ENCODE measurements at places on chromosomes 7 and 10.
A peak's percentile ranks its signal among the peaks of the same experiment; 100 is the strongest.

DNA sequence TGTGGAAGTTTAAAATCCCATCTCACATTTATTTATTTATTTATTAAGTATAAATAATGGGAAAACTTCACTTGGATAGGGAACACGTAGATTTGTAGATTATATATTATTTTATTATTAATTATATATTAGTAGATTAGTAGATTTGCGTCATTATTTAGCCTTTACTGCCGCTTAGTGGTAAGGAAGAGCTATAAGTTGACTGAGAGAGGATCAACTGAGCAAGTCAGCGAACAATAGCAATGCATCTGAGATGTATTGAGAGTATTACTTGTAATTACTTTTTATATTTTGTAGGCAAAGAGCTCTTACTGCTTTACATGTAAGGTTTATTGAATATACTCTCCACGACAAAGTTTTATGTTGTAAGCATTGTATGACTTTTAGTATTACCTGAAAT is 244.5 kb upstream of the ANKRD30A start:
- peak; percentile 26 for DNase-seq

GRCh38 chr10:119705434-119705831 is 20.4 kb upstream of the INPP5F start:
- DNase-seq, result no peak

- DNase-seq, result no peak
Observed at GRCh38 chr7:153414288-153414629, 637.9 kb upstream of the DPP6 start.

GRCh38 chr10:70363971-70364771 is 18.3 kb downstream of the LRRC20 start:
- peak; percentile 91 for DNase-seq

DNA sequence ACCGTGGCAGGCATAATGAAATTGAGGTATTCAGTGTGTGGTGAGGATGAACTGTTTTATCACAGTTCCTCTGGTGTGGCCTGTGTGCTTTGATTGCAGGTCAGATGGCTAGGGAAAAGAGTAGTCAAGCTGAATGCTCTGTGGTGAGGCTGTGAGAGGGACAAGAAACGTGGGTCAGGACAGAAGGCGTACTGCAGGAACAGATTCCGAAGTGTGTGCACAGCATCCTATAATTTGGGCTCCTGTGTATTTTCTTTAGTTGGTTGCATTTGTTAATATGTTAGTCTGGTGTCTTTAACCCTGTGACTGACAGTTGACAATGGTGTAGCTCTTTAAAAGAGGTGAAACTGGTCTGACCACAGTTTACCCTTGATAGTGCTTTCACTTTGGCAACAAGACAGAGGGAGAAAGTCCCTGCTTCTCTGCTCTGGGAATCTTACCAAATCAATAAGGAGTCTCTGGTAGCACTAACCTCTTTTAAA is 76.5 kb downstream of the AUTS2 start:
- DNase-seq, result no peak

DNA sequence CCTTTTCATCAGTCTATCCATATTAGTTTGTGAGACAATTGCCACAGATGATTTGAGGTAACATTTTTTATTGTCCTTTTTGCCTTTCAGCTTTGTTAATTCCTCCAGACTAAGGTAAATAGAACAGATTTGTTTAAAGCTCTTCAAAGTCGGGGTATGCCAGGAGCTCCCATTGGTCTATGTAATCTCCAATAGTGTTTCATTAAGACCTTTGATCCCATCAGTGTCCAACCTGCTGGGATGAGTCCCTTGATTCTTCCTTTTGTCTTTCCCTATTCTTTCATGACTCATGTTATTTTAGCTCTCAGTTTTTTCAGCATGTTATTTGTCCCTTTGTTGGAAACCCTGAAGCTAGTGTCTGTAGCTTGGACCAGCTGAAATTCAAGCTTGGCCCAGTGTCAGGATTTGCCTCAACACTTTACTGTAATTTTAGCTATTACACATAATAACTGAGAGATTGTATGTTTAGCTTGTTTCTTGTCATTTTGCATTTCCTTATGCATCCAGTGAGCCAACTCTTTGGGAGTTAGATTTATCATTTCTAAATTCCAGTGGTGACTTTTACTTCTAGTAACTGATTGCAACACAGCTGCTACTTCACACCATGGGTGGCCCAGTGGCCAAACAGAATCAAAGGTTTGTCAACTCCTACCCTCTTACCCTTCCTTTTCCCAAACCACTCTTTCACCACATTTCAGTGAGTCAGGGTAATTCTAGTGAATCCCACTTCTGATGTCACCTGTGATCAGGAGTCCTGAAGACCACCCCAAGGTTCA is 15.3 kb downstream of the AGBL3 start:
- DNase-seq, result peak; percentile 7

GRCh38 chr7:118429141-118429540 is 204.6 kb downstream of the ANKRD7 start:
- no peak for DNase-seq

GRCh38 chr10:71389768-71390460 is 6.8 kb upstream of the CDH23 start:
- no peak for DNase-seq

- no peak for DNase-seq
Observed at GRCh38 chr10:46019569-46020343, 10.7 kb downstream of the NCOA4 start.

DNA sequence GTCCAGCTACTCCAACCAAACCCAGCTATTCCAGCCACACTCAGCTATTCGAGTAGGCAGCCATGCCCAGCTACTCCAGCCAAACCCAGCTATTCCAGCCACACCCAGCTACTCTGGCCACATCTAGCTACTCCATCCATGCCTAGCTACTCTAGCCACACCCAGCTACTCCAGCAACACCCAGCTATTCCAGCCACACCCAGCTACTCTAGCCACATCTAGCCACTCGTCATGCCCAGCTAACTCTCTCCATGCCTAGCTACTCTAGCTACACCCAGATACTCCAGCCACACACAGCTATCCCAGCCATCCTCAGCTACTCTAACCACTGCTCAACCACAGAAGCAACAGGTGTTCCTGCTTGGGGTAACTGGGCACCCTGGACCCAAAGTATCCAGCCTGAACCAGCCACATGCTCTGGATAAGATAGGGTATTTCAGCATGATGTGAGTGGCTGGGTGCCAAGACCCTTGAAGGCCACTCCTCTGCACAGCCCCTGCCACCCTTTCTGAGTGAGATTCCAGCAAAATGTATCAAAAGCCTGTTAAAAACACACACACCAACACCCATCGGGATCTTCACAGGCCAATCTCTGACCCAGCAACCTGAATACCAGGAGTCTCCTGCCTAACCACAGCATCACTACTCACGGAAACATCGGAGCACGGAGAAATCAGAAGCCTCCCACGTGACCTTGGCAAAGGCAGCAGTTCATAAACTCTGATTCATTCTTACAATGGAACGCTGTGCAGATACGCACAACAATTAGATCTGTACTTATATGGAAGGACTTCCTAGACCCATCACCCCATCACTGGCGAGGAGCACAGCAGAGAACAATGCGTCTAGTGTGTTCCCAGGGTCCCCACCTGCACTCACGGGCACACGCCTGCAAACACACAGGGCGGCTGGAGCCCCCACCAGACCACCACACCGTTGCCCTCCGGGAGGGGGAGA is 51.8 kb upstream of the DNAAF5 start:
- no peak for DNase-seq

GRCh38 chr7:137331378-137331777 is 12.2 kb downstream of the PTN start:
- DNase-seq, result no peak

DNA sequence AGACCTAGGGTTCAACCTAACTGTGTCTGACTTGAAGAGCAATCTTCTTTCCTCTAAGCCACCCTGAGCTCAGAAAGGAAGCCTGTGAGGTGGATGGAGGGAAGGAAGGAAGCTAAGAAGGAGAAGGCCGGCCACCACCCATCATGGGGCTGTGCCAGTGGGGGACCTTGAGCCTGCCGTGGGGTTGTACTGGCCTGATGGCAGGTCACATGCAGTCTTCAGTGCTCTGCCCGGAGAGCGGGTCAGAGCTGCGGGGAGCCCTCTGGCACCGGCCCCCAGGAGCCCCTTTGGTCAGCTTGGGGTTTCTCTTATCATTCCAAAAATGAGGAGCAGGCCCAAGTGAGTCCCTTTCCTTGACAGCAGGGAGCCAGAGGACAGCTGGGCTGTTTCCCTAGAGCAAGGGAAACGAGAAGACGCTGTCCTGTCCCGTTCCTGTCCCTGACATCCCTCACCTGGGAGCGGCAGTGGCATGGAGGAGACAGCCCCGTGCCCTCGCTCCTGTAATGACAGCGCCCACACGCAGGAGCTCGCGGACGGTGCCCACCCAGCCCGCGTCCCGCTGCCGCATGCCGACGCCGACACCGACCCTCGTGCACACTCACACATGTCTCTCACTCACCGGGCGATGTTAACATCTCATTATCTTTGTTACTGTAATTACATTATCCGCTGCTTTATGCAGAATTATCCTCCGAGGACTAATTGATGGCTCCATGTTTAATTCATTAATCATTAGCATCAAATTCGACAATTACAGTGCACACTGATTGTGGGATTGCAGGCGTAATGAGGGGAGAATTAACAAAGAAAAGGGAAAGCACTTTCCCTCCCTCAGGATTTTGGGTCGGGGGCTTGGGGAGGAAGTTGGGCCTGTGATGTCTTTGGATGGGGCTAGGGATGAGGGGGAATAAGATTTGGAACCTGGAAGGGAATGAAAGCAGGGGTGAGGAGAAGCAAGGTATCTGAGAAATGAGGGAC is 31.3 kb downstream of the GBX1 start:
- no peak for DNase-seq

DNA sequence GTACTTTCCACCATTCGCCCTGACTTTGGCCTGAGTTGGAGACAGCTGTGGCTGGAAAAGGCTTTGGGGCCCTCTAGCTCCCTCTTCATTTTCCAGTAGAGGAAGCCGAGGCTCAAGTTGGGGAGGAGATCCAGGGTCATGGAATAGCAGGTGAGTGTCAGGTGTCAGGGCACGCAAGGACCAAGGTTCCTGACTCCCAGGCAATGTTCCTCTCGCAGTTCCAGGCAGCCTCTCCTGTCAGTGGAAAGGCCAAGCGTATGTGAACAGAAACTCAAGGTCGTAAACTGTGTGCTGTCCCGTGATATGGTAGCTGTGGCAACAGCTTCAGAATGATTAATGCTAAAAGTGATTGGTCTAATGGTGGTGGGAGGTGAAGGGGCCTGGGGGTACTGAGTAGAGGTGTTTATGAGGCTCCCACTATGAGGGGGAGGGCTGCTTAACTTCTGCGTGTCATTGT is 13.2 kb downstream of the ADAMTS14 start:
- no peak for DNase-seq

DNA sequence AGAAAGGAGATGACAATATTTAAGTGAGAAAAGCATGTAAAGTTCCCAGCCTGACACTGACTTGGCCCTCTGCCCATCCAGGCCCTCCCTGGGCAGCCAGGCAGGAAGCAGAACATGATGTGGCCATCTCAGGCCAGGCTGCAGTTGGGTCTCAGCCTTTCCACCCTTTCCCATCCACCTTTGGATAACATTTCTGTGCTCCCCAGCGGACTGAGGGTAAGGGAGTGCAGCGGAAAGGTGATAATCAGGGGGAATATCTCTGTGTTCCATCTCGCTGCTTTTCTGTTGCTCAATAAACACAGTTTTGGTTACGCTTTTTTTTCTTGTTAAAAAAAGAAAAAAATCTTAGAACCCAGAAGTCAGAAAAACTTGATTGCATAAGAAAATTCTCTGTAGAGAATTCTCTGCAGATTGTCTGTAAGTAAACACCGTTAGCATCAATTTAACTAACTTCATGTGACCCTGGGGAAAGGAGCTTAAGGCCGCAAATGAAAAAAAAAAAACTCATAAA is 37.2 kb upstream of the TARP start:
- DNase-seq, result no peak

DNA sequence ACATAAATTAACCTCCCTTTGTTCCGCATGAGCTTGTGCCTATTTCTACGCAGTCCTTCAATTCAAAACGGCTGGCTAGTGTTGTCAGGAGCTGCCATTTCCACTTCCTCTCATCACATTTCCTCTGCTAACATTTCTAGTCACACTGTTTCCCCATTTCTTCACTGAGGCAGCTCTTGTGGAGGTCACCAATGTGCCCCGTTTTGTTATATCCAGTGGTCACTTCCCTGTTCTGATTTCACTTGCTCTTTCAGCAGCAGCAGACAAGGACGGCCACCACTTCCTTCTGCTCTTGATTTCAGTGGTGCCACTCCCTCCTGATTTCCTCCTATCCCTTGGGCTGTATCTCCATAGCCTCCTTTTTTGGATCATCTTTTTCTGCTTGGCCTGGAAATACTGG is 64.8 kb upstream of the SEC61G start:
- DNase-seq, result no peak

- DNase-seq, result peak; percentile 58
Observed at GRCh38 chr10:71622154-71622526, 97.4 kb downstream of the C10orf105 start.

GRCh38 chr10:46236941-46237681 is 49.7 kb upstream of the ANTXRL start:
- no peak for DNase-seq

DNA sequence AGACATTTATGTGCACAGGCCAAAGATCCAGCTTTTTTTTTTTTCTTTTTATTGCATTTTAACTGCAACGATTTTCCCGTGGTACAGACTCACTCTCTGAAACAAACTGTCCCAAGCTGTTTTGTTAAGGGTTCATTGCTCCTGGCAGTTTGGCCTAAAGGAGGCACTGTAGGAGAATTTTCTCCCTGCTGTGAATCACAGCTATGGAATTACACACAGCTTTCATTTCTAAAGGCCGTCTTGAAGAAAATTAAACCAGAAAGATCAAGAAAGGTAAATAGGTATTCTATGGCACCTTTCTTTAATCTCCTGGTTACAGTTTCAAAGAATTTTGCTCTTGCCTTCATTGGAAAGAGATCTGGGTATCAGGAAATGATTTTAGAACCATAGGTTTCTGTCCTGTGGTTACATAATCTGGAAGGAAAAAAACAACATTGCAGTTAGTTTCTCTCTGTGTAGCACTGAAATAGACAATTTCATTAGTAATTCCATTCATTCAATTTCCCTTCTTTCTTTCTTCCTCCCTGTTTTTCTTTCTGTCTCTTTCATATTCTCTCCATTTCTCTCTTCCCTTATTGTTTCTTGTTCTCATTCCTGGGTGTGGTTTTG is 51.2 kb downstream of the PDK4 start:
- peak; percentile 29 for DNase-seq

DNA sequence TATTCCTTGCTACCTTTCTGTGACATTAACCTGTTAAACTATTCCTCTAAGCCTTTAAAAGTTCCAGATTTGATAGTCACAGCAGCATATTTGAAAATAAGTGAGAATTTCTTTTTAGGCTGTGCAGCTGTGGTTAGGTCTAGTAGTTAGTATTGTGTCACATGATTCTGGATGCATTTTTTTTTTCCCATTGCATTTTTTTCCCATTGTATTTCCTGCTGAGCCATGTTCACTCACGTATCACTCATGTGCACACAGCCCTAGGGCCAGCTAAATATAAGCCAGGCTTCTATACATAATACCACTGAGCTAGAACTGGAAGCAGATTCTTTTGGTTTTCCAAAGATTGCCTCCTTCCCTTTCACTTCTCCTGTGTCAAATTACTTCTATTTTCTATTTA is 37.4 kb downstream of the DNAJC9 start:
- peak; percentile 33 for DNase-seq

DNA sequence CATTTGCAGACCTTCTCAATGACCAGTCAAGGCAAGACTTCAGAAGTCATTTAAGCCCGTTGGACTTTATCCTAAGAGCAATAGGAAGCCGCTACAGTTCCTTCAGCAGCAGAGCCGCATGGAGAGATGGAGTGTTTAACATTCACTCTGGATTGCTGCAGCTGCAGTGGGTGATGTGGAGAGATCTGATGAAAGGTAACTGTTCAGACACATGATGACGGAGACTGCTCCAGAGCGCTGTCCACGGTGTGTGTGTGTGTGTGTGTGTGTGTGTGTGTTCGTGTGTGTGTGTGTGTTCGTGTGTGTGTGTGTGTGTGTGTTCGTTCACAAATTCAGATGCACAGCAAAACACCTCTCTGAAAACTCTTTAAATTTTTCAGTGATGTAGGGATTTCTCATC is 37.0 kb downstream of the SEC61G start:
- no peak for DNase-seq

All from fibroblast of skin of abdomen (primary cell).